Activated CD4-positive, alpha-beta T cell treated with anti-CD3 and anti-CD28 coated beads for 1 hour (primary cell): ENCODE measurements at places on chromosomes 7 and 10.

GRCh38 chr10:127013211-127013656 is 108.0 kb downstream of the DOCK1 start:
- no peak for DNase-seq

DNA sequence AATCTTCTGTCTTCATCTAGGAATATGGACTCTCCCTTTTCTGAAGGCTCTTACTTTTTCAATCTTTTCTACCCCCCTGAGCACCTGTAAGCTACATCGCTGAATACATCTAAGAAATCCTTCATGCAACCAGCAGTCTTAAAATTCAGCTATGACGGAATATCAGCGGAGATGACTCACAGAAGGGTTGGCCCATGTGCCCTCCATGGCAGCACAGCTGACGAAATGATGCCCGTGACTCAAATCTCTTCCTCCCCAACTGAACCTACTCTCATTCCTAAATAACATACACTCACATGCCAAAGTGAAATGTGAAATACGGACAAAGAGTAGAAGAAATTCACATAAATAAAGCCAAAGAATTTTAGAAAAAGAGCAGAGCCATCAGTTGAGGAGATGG is 30.3 kb upstream of the NCAPG2 start:
- no peak for DNase-seq

- no peak for DNase-seq
These were observed 7.1 kb downstream of the VIM start for GRCh38 chr10:17235136-17235535.

- no peak for DNase-seq
These were observed 103.9 kb downstream of the IDE start for GRCh38 chr10:92470026-92470425.

DNA sequence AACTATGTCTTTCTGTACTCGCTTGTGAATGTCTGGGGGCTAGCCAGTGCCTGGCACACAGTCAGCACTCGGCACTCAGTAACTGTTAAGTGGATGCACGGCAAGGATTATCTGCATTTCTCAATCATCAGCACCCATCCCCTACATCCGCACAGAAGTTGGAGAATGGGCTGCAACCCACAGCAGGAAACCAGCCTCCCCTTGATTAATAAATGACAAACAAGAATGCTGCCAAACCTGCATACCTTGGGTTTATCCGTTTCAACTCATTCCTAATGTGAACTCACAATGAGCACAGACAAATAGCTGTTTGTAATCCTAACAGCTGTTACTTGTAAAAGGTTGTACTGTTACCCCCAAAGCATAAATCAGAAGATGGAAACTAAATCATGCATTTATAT is 28.9 kb downstream of the PPP1R3C start:
- no peak for DNase-seq

DNA sequence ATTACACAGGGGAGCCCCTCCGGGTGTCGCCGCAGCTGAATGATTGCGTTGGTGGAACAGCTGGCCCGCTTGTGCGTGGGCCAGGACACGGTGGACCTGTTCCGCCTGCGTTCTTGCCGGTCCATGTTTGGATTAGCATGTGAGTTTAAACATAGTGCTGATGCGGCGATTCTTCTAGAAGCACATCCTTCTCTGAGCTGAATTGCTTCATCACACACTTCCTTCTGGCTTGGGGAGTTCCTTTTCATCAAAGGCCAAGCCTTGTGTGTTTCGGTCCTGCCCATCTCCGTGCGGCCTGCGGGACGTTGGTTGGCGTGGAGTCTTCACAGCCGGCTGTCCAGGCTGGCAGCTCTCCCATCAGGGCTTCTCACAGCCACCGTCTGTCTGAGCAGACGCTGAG is 45.5 kb upstream of the SLC29A4 start:
- DNase-seq: no peak

DNA sequence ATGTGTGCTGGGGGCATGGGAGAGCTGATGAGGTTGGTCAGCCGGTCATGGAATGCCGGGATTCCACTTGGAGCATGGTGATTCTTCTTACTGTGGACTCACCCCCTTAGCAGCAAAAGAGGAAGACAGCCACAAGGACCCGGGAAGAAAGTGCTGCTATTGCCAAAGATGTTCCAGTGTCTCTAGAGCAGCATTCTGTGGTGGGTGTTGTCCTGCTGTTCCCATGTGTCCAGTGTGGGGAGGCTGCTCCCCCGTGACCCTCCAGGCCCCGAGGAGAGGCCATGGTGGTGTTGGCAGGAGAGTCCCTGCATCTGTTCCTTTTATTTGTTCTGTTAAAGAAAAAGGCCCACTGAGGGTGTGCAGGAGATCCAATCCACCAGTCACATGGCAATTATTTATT is 499.4 kb downstream of the RPS24 start:
- no peak for DNase-seq

DNA sequence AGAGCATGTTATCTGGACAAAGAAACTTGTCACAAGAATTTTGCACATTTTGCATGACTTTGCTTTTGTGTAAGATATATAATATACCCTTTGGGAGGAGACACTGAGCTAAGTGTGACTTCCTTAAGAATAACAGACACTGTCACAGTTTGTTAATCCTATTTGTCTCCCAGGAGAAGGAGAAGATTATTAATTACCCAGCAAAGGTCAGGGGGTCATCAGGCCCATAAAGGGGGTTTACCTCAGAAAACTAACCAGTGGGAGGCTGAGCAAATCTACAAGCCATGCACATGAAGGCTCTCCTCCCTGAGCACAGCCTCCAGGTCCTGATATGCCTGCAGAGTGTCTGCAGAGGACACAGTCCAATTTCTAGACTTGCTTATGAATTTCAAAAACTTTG is 10.1 kb upstream of the MET start:
- DNase-seq: no peak

GRCh38 chr7:135209225-135209834 is 2.0 kb downstream of the WDR91 start:
- DNase-seq: no peak
